Astrocyte of the hippocampus (primary cell): ENCODE measurements at places on chromosomes 3 and 15.

GRCh38 chr15:61171209-61171608 lies 57.9 kb downstream of the RORA start:
- DNase-seq = no peak

- peak; percentile 78 for DNase-seq
These were observed 462.9 kb upstream of the PROK2 start for GRCh38 chr3:72247645-72248388.

GRCh38 chr3:29092348-29092747 lies 188.5 kb upstream of the RBMS3 start:
- no peak for DNase-seq

DNA sequence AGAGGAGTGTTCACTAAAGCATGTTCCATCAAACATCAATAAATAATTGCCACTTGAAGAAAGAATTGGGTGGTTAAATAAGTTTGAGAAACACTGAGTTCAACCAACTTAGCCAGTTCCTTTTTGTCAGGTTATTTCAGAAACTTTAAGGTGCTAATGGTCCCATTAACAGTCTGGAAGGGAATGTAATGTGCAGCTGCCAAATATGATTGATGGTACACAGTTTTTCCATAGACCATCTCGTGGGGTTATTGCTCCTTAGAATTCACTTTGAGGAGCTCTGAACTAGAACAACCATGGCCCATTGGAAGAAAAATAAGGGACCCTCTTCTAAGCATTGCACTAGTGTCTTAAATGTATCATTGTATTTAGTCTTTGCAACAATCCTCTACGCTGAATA lies 185.8 kb upstream of the NR2F2 start:
- no peak for DNase-seq

GRCh38 chr15:61256231-61256630 lies 27.1 kb upstream of the RORA start:
- no peak for DNase-seq

GRCh38 chr3:39429466-39429865 lies 22.9 kb downstream of the RPSA start:
- peak; percentile 70 for DNase-seq

GRCh38 chr3:111652492-111653180 lies 57.5 kb upstream of the ZBED2 start:
- DNase-seq = no peak

DNA sequence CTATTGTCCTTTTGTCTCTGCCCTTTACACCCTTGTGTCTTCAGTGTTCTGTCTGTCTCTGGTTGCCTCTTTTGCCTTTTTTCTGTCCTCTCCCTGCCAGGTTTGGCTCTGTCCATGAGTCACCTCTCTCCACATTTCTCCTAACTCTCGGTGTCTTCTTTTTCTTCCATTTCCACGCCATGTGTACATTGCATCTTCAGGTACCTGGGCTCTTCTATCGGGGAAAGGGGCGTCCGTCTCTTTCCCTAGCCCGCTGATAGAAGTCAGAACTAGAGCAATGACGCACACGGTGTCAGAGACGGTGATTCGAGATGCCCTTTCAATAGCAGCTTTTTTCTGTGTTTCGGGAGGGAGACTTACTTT lies 641 bp downstream of the OPA1 start:
- DNase-seq = peak; percentile 46

DNA sequence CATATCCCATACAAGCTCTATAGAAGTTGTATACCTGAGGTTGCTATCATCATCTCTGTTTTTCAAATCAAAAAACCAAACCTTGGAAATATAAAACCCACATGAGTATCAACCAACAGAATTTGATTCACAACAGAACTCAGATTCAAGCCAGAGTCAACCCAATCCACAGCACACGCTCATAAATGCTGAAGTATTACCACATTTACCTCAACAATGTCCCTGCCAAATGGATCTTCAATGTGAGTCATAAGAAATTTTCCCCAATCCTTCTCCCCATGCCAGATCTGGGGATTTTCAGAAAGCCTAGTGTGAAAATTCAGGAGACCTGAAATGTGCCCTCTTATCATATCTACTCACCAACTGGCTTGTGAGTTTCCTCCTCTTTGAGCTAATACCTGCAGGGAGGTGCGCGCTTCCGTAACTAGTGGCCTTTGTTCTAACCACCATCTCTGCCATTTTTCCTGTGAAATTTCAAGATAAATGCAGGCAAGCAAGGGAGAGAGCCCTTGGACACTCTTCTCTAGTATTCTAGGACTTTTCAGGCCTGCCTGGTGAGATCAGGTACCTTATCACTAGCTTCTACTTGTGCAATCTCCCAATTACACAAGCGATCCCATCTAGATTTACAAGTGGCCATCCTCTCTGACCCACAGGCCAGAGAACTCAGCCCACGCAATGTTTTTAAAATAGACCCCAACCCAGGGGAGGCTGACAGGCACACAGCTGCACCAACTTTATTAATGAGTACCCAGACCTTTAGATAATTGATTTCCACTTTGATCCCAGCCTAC lies 1076.9 kb upstream of the CFAP20DC start:
- peak; percentile 27 for DNase-seq

DNA sequence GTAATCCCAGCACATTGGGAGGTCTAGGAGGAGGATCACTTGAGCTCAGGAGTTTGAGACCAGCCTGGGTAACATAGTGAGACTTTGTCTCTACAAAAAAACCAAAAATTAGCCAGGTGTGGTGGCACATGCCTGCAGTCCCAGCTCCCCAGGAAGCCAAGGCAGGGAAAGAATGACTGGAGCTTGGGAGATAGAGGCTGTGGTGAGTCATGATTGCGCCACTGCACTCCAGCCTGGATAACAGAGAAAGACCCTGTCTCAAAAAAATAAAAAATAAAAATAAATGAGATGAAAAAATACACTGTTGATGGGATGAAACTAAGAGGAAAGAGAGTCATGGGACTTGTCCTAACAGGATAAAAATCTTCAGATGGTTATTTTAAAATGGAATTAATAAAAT lies 137.6 kb downstream of the IMPG2 start:
- DNase-seq = no peak

DNA sequence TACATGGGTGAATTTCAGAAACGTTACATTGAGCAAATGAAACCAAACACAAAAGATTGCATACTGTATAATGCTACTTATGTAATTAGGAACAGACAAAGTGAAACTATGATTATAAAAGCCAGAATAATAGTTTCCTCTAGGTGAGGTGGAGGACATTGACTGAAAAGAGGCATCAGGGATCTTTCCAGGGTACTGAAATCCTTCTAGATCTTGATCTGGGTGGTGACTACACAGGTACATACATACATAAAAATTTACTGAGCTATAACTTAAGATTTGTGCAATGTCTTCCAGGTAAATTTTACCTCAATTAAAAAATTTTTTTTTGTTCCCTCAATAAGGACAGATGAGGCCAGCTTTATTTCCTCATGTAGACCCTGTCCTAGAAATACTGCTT lies 665.6 kb upstream of the UBE2E2 start:
- no peak for DNase-seq
